ENCODE measurements at places on chromosomes 16 and 17. TPM values are rescaled to one million over a fixed set of nuclear protein-coding genes. Genes with fewer than 3 reads are reported as not detected.

RHBDL1 gene
- 11.5 TPM for total RNA-seq

KRT10 gene
- total RNA-seq: 7.8 TPM

NPIPA7 gene
- total RNA-seq: 11.7 TPM

PLA2G10 gene
- 0.94 TPM for total RNA-seq

ITGA2B gene
- 13.3 TPM for total RNA-seq

GPR139 gene
- total RNA-seq: 1.8 TPM

SOX9 gene
- 4.4 TPM for total RNA-seq

METTL26 gene
- total RNA-seq: 131 TPM

KRTAP2-1 gene
- total RNA-seq: not detected

KRT27 gene
- total RNA-seq: not detected

TBKBP1 gene
- 10.6 TPM for total RNA-seq

ARL4D gene
- total RNA-seq: 8.7 TPM

- H3K27me3 ChIP-seq: no peaks in the 10 kb centered on the region
- no peak for DNase-seq
- H3K4me3 ChIP-seq: no peak overlapping the region
- H3K27ac ChIP-seq: no peak overlapping the region
- H3K36me3 ChIP-seq: no peaks in the 10 kb centered on the region
- no peaks in the 10 kb centered on the region for H3K4me1 ChIP-seq
These were observed 64.0 kb downstream of the DYNLRB2 start for GRCh38 chr16:80604600-80605355.

- no peaks in the 10 kb centered on the region for H3K4me1 ChIP-seq
- no peak overlapping the region for H3K4me3 ChIP-seq
- H3K36me3 ChIP-seq: no peaks in the 10 kb centered on the region
- H3K27ac ChIP-seq: no peak overlapping the region
- H3K27me3 ChIP-seq: no peaks in the 10 kb centered on the region
These were observed 670.9 kb upstream of the EEF2KMT start for GRCh38 chr16:5768445-5768844.

DNA sequence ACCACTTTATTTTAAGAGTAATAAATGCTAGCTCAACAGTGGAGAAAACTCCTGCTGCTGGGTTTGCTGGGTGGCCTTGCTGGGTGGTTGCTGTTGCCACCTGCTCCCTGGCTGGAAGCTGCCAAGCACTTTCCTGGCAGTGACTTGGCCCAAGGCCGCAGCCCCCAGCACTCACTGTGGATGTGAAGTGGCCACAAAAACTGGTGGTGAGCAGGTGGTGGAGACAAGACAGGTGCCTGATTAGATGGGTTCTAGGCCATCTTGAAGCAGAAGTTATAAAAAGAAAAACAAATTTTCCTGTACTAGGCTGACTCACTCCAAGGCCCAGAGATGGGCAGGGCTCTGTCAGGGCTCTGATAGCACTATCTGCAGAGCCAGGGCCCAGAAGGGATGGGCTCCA is 224.7 kb upstream of the NLRP1 start:
- no peak overlapping the region for H3K27ac ChIP-seq
- H3K27me3 ChIP-seq: no peaks in the 10 kb centered on the region
- H3K36me3 ChIP-seq: peaks cover 14% of the 10 kb centered on the region
- 0 out of 2 replicates have a peak, but pooled peaks cover 6% of the 10 kb centered on the region for H3K4me1 ChIP-seq
- no peak overlapping the region for H3K4me3 ChIP-seq

DNA sequence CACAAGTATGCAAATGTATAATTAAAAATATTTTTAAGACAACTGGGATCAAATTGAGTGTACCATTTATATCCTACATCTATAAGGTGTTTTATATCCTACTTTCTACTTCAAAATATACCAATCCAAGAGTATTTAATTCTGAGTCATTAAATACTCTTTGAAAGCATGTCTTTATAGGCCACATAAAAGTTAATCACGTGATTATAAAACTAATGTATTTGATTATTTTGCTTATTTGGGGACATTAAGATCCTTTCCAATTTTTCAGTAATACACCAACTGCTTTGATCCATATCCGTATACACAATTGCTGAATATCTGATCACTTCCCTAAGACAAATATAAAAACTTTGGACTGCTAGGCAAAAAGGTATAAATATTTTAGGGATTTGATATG is 26.6 kb upstream of the MAF start:
- no peak overlapping the region for H3K27ac ChIP-seq
- no peaks in the 10 kb centered on the region for H3K36me3 ChIP-seq
- no peaks in the 10 kb centered on the region for H3K4me1 ChIP-seq
- H3K27me3 ChIP-seq: no peaks in the 10 kb centered on the region
- no peak for DNase-seq
- H3K4me3 ChIP-seq: no peak overlapping the region

DNA sequence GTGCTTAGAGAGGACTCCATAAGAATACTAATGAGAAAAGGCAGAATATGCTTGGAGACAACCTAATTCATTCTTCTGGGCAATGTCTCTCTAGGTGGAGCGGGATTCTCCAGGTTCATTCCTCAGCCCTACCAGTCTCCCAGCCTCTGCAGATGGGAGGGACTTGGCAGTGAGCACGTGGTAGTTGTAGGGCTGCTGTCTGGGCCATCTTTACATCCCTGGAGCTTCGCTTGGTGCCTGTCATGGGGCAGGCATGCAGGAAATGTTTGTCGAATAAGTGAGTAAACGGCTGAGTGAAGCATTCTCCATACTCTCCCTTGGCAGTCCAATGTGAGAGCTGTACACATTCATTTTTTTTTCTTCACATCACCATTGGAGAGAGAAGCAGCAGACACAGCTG is 387.5 kb downstream of the UTP18 start:
- no peaks in the 10 kb centered on the region for H3K36me3 ChIP-seq
- H3K27ac ChIP-seq: no peak overlapping the region
- no peak overlapping the region for H3K4me3 ChIP-seq

- H3K4me1 ChIP-seq: no peaks in the 10 kb centered on the region
- DNase-seq: no peak
- no peak overlapping the region for H3K4me3 ChIP-seq
- no peak overlapping the region for H3K27ac ChIP-seq
These were observed 368.9 kb upstream of the ASIC2 start for GRCh38 chr17:33661975-33662374.

DNA sequence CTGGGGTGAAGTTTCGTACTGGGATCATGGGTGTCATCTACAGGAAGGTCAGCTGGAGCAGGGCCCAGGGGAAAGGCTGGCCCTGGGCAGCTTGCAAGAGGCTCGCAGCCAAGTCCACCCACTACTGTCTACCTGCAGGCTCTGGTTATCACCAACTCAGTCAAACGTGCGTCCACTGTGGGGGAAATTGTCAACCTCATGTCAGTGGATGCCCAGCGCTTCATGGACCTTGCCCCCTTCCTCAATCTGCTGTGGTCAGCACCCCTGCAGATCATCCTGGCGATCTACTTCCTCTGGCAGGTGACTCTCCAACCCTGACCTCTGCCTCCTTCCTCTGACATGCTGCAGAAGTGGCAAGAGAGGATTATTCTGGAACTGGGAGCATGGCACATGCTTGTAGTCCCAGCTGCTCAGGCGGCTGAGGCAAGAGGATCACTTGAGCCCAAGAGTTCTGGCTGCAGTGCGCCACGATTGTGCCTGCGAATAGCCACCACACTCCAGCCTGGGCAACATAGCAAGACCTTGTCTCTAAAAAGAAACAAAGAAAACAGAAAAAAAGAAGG is 29.2 kb downstream of the ABCC3 start:
- H3K27ac ChIP-seq: no peak overlapping the region
- no peaks in the 10 kb centered on the region for H3K36me3 ChIP-seq
- H3K4me1 ChIP-seq: peaks cover 9% of the 10 kb centered on the region
- H3K27me3 ChIP-seq: no peaks in the 10 kb centered on the region
- DNase-seq: no peak

DNA sequence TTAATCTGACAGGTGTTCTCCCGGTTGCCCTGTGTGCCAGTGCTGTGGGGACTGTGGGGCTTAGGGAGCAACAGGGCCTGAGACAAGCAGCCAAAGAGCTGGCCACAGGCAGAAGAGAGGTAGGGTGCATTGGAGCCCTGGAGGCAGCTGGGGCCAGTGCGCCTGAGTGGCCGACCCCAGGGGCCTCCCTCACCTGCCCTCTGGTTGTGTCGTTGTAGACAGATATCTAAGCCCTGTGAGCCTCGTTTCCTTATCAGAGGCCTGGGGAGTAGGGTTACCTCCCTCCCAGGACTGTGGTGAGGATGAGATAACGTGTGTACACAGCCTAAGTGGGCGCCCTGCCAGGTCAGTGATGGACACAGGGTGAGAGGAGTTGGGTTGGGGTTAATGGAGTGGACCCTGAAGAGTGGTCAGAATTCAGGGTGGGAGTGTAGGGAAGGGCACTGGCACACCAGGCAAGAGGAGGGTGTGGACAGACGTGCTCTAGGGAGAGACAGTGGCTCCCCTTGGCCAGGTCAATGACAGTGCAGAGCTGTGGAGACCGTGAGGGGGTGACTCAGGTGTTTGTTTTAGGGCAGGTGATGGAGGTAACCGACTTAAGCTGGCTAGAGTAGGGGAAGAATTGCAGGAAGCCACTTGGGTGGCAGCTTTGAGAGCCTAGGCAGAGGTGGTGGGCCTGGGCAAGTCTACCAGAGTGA is 3.4 kb downstream of the NARF start:
- DNase-seq: no peak
- no peak overlapping the region for H3K27ac ChIP-seq
- peaks cover 4% of the 10 kb centered on the region for H3K36me3 ChIP-seq
- peaks cover 6% of the 10 kb centered on the region for H3K4me1 ChIP-seq

- no peaks in the 10 kb centered on the region for H3K27me3 ChIP-seq
- H3K4me3 ChIP-seq: no peak overlapping the region
- H3K4me1 ChIP-seq: no peaks in the 10 kb centered on the region
- no peak for DNase-seq
- no peaks in the 10 kb centered on the region for H3K36me3 ChIP-seq
- H3K27ac ChIP-seq: no peak overlapping the region
These were observed 158.1 kb downstream of the MAP2K4 start for GRCh38 chr17:12178644-12179330.

GRCh38 chr17:3988297-3989040 is 24.2 kb upstream of the ATP2A3 start:
- H3K27me3 ChIP-seq: no peaks in the 10 kb centered on the region
- H3K4me1 ChIP-seq: peaks cover 6% of the 10 kb centered on the region
- no peak overlapping the region for H3K27ac ChIP-seq
- H3K36me3 ChIP-seq: no peaks in the 10 kb centered on the region
- H3K4me3 ChIP-seq: no peak overlapping the region

DNA sequence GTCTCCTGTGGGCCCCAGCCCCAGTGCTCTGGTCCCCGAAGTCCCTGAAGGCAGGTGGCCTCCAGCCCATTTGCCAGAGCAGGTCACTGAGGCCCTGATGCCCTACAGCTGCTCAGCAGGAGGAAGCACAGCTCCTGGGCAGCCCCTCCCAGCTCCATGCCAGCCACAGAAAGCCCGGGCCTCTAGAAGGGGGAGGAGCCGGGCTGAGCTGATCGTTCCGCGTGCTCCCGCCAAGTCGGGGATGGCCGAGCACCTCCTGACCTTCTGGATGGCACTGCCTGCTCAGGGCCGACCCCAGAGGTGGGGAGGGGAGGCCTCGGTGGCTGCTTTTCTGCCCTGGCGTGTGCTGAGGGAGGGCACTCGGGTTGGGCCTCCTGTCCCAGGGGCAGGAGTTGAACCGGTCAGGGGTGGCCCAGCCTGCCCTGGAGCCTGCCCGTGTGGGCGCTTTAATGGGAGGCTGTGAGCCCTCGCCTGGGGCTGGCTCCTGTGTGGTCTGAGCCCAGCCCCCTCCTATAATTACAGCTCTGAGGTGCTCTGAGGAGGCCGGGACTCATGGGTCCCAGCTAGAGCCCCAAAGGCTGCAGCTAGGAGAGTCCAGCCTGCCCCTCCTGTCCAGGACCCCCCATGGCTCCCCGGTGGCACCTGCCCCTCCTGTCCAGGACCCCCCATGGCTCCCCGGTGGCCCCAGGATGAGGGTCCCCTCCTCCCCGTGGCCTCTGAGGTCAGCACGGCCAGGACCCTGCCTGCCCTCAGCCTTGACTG is 29.7 kb downstream of the ZFPM1 start:
- no peak overlapping the region for H3K27ac ChIP-seq
- H3K4me1 ChIP-seq: no peaks in the 10 kb centered on the region
- no peak overlapping the region for H3K4me3 ChIP-seq
- no peak for DNase-seq
- H3K36me3 ChIP-seq: no peaks in the 10 kb centered on the region

GRCh38 chr16:88697831-88698615 is 8.2 kb downstream of the RNF166 start:
- H3K36me3 ChIP-seq: no peaks in the 10 kb centered on the region
- H3K27ac ChIP-seq: no peak overlapping the region
- peak; percentile 64 for DNase-seq
- no peaks in the 10 kb centered on the region for H3K4me1 ChIP-seq

- H3K27ac ChIP-seq: peak overlapping the region; percentile 94
- peaks cover 43% of the 10 kb centered on the region for H3K4me1 ChIP-seq
- peak; percentile 72 for DNase-seq
- H3K27me3 ChIP-seq: peaks cover 18% of the 10 kb centered on the region
These were observed 496 bp downstream of the EZH1 start for GRCh38 chr17:42744283-42744805.

DNA sequence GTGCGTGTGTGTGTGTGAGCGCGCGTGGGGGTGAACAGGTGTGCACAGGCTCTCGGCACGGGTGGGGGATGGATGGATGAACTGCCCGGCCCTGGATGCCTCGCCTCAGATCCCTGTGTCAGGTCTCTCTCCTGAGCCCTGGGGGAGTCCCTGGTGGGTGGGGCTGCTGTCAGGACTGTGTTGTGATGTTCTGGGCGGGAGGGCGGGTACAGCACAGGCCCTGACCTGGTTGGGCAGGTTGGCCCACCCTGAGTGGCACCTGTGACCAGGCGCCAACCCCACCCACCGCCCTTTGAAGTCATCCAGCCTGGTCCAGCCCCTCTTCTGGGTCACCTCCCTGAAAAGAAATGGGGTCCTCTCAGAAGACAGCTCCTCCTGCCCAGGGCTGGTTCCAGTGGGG is 41.6 kb upstream of the TAC4 start:
- no peaks in the 10 kb centered on the region for H3K36me3 ChIP-seq
- H3K4me1 ChIP-seq: peaks cover 17% of the 10 kb centered on the region
- H3K4me3 ChIP-seq: no peak overlapping the region

DNA sequence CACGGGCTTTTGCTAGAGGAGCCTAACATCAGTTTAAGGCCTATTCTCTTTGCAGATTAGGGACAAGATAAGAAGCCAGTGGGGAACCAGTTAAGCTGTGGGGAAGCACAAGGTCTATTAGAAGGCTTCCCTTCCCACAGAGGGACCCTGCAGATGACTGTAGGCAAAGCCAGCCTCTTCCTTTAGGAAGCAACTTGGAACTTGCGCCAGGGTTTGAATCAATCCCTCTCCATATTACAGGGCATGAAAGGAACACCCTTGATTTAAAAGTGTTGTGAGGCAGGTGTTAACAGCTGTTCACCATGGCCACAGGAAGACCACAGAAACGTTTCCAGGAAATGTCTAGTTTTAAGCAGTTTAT is 77.3 kb downstream of the RPTOR start:
- H3K27me3 ChIP-seq: no peaks in the 10 kb centered on the region
- no peak overlapping the region for H3K27ac ChIP-seq
- no peaks in the 10 kb centered on the region for H3K4me1 ChIP-seq
- no peaks in the 10 kb centered on the region for H3K36me3 ChIP-seq
- H3K4me3 ChIP-seq: no peak overlapping the region
- no peak for DNase-seq

- H3K27me3 ChIP-seq: no peaks in the 10 kb centered on the region
- no peak for DNase-seq
- no peak overlapping the region for H3K4me3 ChIP-seq
- H3K27ac ChIP-seq: no peak overlapping the region
These were observed 355.1 kb downstream of the CDH8 start for GRCh38 chr16:61681124-61681523.
